ENCODE measurements at places on chromosomes 3 and 15.

- DNase-seq, result no peak
Observed at GRCh38 chr3:76264496-76264895, 479.1 kb upstream of the ZNF717 start.

DNA sequence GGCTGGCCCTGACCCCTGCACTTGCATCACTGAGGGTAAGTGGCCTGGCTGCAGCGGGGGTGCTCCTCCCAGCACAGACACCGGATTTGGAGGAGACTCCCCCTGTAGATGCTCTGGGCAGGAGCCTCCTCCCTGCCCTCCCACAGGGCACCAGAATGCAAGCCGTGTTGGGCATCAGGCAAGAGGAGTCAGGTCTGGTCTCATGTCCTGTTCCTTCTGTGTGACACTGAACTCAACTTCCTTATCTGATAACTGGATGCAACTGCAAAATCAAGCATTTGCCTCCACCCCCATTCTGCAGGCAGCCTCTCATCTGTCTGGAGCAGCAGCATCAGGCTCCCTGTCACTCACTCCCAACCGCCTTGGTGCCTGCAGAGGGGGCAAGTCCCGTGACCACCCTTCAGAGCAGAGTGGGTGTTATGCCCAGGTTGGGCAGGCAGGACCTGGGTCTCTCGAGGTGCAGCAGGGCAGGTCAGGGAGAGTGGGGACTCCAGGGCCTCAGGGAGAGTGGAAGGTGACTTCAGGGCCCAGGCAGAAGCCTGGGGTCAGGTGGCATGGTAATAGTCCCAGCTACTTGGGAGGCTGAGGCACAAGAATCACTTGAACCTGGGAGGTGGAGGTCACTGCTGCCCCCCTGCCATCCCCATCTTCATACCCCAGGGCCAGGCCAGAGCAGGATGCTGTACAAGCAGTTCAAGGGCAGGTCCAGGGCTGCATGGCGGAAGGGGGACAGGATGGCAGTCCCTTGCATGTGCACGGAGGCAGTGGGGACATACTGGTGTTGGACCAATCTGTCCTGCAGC is 10.5 kb upstream of the RPL29 start:
- no peak for DNase-seq

- no peak for DNase-seq
Observed at GRCh38 chr15:74413350-74414080, 20.2 kb downstream of the SEMA7A start.

- DNase-seq, result no peak
Observed at GRCh38 chr3:141661229-141662196, 76.6 kb upstream of the RNF7 start.

GRCh38 chr3:159146856-159147435 is 345.1 kb downstream of the MFSD1 start:
- no peak for DNase-seq

All from HuH-7 (cell line).